ENCODE measurements at places on chromosomes 12 and 14.
A peak's percentile ranks its signal among the peaks of the same experiment; 100 is the strongest.

DNA sequence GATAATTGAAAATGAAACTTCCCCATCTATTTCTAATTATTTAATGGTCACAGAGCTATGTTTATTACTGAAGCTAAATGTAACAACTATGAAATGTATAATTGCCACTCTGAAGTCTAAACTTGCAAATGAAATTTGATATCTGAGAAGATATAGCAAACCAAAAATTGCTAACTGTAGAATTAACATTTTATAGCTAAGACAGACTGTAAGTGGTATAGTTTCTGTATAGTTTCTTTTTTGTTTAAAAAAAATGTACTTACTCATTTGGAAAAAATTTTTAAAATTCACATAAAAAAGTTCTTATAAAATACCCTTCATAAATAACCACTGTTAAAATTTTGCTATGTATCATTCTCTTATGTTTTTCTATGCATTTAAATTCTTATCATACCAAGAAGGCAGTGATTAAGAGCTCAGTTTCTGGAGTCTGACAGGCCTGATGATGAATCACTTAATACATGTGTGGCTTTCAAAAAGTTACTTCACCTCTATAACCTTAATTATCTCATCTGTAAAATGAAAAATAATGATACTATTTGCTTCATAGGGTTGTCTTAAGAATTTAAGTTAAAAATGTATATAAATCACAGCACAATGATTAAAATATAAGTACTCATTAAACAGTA is 214.7 kb upstream of the GARIN2 start:
- DNase-seq, result no peak

DNA sequence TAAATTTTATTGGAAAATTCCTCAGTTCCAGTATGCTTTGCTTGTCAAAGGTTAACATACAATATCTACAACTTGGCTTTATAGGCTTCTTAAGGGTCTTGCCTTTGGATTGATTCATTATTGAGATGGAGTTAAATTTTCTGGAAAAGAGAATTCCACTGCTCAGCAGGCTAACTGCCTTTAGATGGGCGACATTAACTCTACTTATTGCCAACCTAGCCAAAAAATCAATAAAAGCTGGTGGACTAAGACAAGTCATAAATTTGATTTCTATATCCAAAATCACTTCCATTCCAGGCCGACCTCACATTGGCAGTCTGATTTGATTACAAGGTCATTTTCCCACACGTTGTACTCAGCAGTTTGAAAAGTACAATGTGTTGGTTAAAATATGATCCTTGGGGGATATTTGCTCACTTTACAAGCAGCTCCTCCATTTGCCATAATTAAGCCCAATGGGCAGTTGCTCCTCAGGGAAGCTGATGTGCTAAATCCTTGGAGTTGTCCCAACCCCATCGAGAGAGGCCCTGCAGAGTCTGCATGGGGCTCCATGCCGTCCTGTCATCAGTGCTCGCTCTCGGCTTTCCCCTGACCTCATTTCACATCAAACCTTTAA is 36.1 kb upstream of the CRY1 start:
- DNase-seq, result no peak

GRCh38 chr12:113067987-113068935 is 11.7 kb downstream of the DTX1 start:
- no peak for DNase-seq

DNA sequence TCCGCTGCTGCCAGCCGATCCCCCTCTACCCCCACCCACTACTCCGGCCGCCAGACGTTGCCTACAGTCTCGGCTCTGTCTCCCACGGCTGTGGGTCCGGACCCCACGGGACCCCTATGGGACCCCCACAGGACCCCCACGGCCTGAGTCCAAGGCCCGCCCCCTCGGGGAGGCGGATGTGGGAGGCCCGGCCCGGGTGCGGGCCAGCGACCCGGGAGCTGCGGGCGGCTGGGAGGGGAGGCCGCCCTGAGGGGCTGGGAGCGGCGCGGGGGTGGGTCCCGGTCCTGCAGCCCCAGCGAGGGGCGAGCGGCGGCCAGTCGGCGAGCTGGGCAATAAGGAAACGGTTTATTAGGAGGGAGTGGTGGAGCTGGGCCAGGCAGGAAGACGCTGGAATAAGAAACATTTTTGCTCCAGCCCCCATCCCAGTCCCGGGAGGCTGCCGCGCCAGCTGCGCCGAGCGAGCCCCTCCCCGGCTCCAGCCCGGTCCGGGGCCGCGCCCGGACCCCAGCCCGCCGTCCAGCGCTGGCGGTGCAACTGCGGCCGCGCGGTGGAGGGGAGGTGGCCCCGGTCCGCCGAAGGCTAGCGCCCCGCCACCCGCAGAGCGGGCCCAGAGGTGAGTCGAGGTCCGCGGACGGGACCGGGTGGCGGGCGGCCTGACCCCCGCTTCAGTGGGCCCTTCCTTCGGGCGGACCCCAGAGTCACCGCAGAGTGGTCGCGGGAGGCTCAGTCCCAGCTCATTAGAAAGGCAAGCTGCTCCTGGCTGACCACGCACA is at the start of gene ACVRL1:
ACVRL1 (plus strand) TSS at position 422 of the 773 bp plus-strand sequence. CDS start 4,971 bp downstream, outside the sequence.
- peak; percentile 76 for DNase-seq

GRCh38 chr12:45268672-45269411 is 52.9 kb downstream of the ANO6 start:
- peak; percentile 72 for DNase-seq

DNA sequence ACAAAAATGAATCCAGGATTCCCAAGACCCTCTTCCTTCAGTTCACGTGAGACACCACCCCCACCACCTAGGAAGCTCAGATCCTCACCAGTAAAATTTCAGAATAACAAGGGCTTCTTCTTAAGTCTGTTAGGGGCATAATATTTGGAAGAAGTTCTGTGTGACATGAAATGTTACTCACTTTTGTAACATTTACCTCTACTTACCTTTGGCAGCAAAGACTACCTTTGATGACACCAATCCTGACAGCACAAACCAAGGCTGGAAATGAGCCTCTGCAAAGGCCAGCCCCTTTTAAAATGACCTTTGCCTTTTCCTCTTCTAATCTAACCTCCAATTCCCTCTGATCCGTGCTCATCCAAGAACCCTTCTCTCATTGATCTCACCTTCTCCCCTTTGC is 19.4 kb upstream of the KRT77 start:
- no peak for DNase-seq

DNA sequence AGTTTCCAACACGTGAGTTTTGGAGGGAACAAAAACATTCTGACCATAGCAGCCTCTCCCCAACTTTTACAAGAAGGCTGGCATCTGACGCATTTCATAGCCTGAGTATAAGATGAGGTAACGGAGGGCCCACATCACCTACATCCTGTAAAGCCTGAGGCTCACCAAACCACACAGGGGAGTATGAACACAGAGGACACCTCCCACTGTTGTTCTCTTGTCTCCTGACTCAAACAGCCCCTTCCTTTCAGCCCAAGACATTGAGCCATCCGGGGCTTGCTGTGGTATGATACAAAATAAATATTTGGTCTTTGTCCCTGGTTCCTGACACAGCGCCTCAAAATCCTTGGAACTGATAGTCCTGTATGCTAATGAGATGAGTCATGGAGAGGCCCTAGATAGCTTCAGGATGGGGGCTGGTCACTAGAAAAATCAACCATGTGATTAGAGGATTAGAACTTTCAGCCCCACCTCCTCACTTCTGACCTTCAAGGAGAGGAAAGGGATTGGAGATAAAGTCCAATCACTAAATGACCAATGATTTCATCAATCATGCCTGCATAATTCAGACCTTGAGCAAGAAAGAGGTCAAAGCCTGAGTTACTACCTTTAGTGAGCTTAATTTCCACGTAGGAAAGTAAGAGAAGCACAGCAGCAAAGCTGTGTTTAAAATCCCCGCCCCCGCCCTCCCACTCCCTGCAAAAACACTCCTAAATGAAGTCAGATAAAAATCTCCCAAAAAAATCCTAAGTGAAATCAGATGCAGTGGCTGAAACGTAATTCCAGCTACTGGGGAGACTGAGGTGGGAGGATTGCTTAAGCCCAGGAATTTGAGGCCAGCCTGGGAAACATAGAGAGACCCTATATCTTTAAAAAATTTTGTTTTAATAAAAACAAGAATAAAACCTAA is 236.4 kb downstream of the PCNX1 start:
- no peak for DNase-seq

- DNase-seq, result peak; percentile 71
These were observed 94.3 kb downstream of the LRRC74A start for GRCh38 chr14:76920331-76921087.

DNA sequence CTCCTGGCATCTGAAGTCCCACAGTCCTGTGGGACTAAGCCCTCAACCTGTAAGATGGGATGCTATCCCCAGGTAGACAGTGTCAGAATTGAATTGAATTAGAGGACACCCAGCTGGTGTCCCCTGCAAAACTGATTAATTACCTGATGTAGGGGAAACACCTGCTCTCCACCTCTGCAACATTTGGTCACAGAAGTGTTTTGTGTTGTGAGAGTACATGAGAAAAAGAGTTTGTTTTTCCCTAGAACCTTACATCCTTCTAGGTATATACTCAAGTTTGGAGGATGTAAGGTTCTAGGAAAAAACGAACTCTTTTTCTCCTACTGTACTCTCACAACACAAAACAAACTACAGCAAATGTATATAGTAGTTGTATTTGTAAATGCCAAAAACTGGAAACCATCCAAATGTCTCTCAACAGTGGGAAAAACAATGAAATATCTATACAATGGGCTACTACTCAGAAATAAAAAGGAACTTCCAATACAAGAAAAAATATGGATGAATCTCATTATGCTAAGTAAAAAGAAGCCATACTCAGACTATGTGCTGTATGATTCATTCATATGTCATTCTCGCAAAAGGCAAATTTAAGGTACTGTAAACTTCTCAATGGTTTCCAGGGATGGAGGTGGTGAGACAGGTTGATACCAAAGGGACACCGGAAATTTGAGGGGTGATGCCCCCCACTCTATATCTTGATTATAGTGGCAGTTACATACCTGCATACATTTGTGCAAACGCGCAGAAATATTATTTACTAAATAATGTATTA is 160.7 kb downstream of the MED13L start:
- DNase-seq, result no peak

GRCh38 chr12:64229796-64230195 is 7.7 kb upstream of the KICS2 start:
- no peak for DNase-seq

DNA sequence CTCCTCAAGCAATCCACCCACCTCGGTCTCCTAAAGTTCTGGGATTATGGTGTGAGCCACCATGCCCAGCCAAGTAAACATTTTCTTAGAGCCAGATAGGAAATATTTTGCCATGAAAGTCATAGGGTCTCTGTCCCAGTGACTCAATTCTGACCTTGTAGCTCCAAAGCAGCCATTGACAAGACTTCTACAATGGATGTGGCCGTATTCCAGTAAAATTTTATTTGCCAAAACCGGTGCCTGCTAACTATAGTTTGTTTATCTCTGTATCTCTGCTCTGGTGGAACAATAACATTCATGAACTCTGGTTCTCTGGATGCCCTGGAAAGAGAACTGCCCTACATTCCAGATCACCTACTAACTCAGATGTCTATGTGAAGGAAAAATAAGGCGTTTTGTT is 54.6 kb upstream of the USP44 start:
- DNase-seq, result no peak

- peak; percentile 9 for DNase-seq
These were observed 364.3 kb downstream of the TMEM121 start for GRCh38 chr14:105890474-105891220.

DNA sequence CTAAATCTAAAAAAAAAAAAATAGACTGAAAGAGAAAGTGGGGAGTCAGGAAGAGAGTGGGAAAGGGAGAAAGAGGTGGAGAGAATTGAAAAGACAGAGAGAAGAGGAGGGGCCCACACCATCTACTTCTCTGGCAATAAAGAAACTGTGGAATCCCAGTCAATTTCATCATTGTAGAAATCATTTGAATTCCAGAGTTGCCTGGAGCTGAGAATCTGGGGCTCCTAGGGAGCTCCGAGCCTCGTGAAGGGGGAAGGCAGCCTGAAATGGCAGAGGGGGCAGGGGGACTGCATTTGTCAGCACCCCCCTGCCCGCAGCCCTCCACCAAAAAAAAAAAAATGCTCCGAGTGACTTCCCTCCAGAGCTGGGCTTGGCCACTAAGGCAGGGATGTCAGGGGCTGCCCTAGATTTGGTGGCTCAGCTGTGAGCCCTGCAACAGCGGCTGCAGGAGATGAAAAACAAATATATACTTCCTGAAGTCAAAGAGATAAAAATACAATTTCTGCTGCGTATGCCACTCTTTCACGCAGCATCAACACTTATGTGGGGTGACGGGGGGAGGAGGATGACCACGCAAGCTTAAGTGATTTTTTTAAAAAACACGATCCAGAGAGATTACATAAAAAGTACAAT is 80.5 kb downstream of the BCL11B start:
- no peak for DNase-seq

DNA sequence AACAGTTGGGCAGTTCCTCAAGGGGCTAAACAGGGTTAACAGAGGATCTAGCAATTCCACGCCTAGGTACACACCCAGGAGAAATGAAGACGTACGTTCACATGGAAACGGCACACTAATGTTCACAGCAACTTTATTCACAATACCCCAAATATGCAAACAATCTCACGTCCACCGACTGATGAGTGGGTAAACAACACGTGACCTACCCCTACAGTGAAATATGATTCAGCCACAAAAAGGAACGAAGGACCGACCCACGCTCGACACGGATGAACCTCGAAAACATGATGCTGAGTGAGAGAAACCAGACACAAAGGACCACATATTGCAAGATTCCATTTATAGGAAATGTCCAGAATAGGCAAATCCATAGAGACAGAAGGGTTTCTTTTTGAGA is 112.7 kb downstream of the NCOR2 start:
- no peak for DNase-seq

GRCh38 chr14:94460631-94461416 is 8.2 kb upstream of the SERPINA11 start:
- no peak for DNase-seq

- no peak for DNase-seq
These were observed 138.5 kb downstream of the FUT8 start for GRCh38 chr14:65550779-65551643.

GRCh38 chr14:51650716-51651387 is 858 bp upstream of the FRMD6 start:
- DNase-seq, result peak; percentile 58

- no peak for DNase-seq
These were observed 97.6 kb upstream of the DIO3 start for GRCh38 chr14:101463566-101464171.

DNA sequence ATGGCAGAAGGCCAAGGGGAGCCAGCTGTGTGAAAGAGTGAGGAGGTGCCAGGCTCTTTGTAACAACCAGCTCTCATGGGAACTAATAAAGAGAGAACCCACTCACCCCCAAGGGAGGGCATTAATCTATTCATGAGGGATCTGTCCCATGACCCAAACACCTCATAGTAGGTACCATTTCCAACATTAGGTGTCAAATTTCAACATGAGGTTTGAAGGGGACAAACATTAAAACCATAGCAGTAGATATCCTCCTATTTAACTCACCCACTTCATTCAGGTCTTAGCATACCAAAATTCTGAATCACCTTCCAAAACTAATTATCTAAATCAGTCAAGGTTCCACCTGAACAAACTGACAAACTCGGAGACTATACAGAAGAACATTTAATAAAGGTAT is 75.3 kb downstream of the PPFIA2 start:
- DNase-seq, result no peak

- DNase-seq, result no peak
These were observed 37.5 kb upstream of the FZD10 start for GRCh38 chr12:130124605-130125244.
